ENCODE measurements at places on chromosomes 1 and 21.

- DNase-seq = no peak
Observed at GRCh38 chr1:178910023-178910422, 39.1 kb upstream of the ANGPTL1 start.

- no peak for DNase-seq
Observed at GRCh38 chr1:218247339-218247738, 37.8 kb upstream of the RRP15 start.

GRCh38 chr1:25735956-25736529, 64.0 kb upstream of the SELENON start:
- no peak for DNase-seq

DNA sequence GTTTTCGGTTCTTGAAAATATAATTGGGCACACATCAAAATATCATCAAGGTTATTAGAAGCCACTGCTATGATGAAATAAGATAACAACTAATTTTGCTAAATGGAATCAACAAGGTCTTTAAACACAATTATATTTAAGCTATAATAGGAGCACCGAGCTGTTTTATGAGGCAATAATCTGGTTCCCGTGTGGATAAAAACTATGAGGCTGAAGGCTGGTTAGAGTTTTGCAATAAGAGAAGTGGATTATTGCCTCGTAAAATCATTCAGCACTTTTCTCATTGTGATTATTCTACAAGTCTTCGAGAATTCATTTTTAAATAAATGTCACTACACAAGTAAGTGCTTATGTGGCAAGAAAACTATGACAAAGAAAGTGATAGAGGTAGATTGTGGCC, 975.7 kb upstream of the ADGRL2 start:
- no peak for DNase-seq

GRCh38 chr1:12001249-12001917, 17.9 kb upstream of the MIIP start:
- peak; percentile 50 for DNase-seq

GRCh38 chr1:5577255-5578040, 414.8 kb downstream of the NPHP4 start:
- DNase-seq = no peak

- no peak for DNase-seq
Observed at GRCh38 chr1:219906924-219907771, 21.2 kb downstream of the SLC30A10 start.

- DNase-seq = peak; percentile 48
Observed at GRCh38 chr1:86429835-86430234, 5.9 kb downstream of the CLCA2 start.

GRCh38 chr1:6985549-6986276, 200.5 kb downstream of the CAMTA1 start:
- no peak for DNase-seq

GRCh38 chr1:115973154-115973553, 3.2 kb upstream of the SLC22A15 start:
- no peak for DNase-seq

GRCh38 chr1:200228081-200228480, 181.8 kb downstream of the ZNF281 start:
- no peak for DNase-seq

- no peak for DNase-seq
Observed at GRCh38 chr1:67700692-67701410, 15.8 kb downstream of the GADD45A start.

GRCh38 chr1:43349594-43350306, 9.0 kb upstream of the CDC20 start:
- no peak for DNase-seq

- DNase-seq = no peak
Observed at GRCh38 chr1:56339786-56340465, 239.4 kb downstream of the PLPP3 start.

DNA sequence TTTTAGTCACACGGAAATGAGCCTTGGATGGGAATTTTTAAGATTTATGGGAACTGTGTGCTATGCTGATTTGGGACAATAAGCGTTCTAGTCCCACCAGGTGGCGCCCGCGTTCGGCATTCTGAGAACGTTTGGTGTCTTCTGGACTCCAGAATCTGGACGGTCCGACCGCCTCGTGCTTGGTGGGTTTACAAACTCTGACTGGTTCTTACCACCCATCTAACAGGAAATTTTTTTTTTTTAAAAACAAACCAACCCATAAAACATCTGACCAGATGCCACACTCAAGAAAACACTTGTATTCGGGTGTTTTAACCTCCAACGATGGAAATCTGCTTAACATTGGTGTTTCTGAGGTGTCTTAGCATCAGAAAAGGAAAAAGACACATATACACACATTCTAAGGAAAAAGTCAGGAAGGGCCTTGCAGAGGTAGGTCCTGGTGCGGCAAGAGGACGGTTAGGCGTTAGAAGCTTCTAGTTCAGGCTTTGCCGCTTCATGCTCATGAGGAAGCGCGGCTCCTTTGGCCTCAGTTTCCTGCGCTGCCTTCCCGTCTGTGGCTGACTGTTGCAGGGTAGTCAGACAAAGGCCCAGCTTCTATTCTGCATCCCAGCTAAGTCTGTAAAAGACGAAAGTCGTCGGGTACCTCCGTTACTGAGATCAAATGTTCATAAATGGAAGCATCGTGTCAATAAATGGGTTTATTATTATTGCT, 814 bp upstream of the DYRK3 start:
- DNase-seq = peak; percentile 77

DNA sequence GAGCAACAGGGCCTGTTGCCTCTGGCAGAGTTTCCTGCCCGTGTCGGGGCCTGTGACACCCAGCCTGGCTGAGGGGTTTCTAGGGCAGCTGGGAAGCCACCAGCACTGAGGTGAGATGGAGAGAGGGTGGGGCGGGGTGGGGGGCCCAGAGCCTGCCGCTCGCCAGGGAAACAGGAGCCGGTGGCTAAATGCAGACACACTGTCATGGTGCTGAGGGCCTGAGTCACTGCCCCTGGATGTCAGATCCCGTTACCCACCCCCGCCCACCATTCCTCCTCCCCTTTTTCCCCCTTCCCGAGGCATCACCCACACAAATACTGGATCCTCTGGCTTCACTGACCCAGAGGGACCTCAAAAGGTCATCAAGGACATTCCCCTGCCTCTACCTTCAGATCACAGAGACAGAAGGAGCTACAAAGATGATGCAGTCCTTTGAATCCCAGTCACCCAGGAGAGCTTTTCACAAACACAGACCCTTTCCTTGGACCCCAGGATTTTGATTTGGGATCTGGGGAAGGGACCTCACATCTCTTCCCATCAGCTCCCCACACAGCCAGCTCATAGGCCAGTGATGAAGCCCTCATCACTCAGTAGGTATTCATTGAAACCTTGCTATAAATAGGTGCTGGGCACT, 1.9 kb upstream of the HSPB7 start:
- DNase-seq = no peak

GRCh38 chr1:31041529-31041928, 24.0 kb downstream of the PUM1 start:
- no peak for DNase-seq

DNA sequence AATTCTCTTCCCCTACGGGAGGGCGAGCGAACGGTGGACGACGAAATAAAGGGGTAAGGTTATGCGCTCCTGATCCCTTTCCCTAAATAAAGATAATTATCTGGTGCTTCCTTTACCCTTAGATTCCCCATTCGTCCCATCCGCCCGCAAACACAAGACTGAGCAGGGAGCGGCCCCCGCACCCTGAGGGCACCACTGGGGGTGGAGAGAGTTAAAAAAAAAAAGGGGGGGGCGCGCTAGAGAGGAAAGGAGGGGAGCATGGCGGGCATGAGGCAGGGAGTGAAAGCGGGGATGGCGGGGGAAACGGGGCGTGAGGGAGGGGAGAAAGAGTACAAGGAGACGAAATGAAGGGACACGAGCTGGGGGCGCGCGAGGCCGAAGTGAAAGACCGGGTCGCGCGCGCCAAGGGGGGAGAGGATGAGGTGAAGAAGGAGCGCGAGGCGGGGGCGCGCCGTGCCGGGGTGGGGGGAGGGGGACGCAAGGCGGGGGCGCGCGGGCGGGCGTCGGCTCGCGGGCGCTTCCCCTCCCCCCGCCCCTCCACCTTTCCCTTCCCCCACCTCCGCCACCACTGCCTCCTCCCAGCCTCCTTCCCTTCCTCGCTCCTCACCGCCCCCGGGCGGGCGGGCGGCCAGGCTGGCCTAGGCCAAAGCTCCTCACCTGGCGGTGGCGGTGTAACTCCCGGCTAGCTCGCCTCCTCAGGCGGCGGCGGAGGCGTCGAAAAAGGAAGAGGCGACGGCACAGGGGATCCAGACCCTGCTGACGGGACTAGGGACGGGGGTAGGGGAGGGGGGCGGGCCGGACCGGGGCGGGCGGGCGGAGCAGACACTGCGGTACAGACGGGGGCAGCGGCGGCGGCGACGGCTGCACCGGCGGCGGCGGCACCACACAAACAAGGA, 448 bp downstream of the GATAD2B start:
- DNase-seq = peak; percentile 79

- DNase-seq = no peak
Observed at GRCh38 chr1:219322766-219323165, 149.1 kb downstream of the LYPLAL1 start.

DNA sequence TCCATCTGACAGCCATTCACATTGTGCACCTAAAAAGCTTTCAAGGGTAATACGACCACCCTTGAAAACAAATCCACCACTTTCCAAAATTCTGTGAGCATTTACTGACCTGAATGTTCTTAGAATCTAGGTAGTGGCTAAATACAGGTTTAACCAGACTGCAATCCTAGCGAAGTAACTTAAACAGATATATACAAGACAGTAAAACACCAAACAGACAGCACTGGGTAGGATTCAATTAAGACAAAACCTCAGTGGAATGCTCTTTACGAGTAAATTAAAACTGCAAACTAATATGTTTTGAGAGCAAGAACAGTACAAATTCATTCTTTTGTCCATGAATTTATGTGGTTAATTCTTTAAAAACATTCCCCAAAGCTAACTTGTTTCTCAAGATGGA, 354.2 kb upstream of the ESRRG start:
- DNase-seq = no peak

- DNase-seq = no peak
Observed at GRCh38 chr1:214019499-214019898, 31.7 kb downstream of the PROX1 start.
